ENCODE measurements at places on chromosomes 16 and 17.

- no peak for DNase-seq
These were observed 9.1 kb downstream of the NEUROD2 start for GRCh38 chr17:39598630-39599003.

DNA sequence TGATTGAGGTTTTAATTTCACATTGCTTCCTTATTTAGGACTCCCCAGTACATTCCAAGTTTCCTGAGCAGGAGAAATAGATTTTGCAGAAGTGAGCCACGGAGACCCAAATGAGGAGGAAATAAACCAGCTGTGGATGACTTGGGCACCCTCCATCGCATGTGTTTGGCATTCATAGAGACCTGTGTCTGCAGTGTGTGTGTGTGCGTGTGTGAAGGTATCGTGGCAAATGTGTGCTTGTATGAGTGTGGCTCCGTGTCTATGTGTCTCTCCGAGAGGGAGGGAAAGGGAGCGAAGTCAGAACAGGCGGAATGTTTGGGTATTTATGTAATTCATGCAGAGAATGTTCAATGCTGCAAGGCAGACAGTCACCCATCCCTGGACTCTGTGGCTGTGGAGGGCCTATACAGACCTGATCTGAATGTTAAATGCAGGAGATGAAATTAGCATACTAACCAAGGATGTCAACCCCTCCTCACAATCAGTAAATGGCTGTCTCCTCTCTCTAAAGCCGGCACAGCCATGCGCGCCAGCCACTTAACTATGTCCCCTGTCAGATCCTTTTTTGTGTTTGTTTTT, 186.0 kb upstream of the ZFHX3 start:
- DNase-seq = no peak

DNA sequence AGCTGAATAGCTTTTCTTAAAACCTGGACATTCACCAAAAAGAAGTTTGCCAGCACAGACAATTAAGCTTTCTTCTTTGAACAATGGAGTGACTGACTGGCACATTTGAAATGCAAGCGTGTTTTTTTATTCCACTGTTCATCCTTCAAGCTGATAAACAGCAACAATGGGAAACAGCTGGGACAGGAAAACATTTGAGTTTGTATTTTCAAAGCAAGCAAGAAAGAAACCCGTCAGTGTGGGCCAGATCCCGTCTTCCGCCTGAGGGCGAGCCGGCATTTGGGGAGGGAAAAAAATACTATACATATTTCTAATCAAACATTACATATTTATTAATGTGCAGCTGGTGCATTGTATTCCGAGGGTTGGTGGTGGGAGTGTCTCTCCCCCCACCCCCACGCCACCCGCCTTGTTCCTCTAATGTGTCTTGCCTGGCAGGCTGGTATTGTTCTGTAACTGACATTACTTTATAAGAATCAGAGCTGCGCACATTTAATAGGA, 94.3 kb downstream of the CYLD start:
- DNase-seq = no peak

- DNase-seq = no peak
These were observed 1012.6 kb downstream of the CDH11 start for GRCh38 chr16:64109241-64109640.

GRCh38 chr16:3951861-3952736, 71.6 kb upstream of the CREBBP start:
- DNase-seq = no peak

DNA sequence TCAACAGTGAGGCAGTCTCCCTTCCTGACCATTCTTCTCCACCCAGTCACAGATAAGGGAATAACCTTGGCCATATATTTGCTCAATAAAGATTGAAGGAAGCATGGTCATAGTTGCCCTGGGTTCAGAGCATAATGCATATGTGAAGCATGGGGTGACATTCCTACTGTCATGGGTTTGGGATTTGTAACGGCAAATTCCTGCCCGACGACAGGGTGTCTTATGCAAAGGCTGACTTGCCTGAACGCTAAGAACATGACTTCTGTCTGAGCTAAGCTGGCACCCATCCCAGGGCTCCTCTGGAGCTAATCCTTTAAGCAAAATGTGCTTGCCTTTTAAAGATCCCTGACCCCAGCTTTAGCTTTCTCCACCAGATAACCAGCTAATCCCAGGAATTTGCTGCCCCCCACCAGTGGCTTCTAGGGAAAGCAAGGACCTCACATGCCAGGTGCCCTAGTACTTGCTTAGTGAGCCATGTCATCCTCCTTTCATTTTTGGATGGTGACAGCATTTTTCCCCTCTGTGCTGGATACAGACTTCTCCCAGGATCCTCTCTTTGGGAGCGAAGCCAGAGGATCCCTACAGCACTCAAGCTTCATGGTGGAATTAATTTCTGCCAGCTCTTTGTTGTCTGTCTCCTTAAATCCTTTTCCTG, 11.7 kb downstream of the SLC7A6OS start:
- no peak for DNase-seq

GRCh38 chr16:10881479-10882030, 4.6 kb downstream of the CIITA start:
- no peak for DNase-seq

DNA sequence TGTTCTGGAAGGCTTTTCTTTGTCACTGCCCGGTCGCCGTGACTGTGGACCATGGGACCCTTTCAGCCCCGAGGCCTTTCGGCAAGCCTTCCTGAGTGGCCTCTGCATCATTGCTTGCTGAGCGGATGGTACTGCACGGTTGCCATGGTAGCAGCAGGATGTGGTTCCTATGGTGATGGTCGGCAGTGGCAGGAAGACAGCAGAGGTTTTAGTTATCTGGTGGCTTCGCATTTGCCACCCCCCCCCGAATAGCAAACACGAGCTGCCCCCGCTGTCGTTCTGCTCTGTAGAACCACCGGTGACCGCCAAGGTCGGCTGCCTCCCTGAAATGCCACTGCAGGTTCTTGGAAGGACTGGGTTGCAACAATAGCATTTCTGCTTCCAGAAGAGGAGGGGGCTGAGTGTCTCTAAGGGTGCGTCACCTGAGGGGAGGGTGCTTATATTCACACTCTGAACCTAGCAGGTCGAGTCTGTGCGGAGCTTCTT, 76.6 kb downstream of the CMIP start:
- DNase-seq = peak; percentile 48

DNA sequence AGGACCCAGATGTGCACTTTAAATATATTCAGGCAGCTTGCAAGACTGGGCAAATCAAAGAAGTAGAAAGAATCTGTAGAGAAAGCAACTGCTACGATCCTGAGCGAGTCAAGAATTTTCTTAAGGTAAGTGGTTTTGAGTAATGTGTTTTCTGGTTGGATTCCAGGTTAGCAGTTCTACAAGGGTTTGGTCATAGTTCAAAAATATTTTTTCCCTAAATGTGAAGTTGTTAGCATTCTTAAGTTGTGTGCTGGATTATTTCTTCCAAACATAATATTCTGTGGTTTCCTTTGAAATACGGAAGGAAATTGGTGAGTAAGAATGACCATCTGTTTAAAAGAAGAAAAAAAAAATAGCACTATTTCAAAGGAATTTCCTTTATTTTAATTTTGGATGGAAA, 38.4 kb downstream of the PTRH2 start:
- no peak for DNase-seq

- DNase-seq = no peak
These were observed 15.6 kb downstream of the RFWD3 start for GRCh38 chr16:74650966-74651567.

GRCh38 chr17:79954281-79955166, 81.1 kb downstream of the TBC1D16 start:
- DNase-seq = no peak

- no peak for DNase-seq
These were observed 7.7 kb downstream of the PRKAR1A start for GRCh38 chr17:68519911-68520310.

DNA sequence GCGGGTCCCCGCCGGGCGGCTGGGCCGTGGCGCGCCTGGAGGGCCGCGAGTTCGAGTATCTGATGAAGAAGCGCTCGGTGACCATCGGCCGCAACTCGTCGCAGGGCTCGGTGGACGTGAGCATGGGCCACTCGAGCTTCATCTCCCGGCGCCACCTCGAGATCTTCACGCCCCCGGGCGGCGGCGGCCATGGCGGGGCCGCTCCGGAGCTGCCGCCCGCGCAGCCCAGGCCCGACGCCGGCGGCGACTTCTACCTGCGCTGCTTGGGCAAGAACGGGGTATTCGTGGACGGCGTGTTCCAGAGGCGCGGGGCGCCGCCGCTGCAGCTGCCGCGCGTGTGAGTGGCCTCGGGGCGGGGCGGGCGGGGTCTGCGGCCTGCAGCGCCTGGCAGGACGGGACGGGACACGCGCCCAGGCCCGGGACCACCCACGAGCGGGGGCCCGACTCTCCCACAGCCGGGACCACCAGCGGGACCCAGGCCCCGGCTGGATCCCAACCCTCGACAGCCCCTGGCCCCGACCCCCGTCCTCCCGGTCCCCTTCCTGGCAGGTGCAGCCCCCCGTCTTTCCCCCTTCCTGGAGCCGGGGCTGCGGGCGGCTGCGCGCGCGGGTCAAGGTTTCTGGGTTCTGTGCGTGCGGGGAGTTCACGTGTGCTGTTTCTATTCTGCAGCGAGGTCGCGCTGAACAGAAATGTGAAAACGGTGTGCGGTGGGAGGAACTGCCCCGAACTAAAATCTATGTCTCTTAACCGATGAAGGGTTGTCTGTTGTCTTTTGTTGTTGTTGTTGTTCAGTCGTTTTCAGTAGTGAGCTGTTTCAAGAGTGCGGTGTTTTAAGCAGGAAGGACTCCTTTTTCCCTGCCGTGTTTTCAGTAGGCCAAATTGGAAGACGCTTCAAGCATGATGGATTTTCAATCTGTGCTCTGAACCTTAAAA, 705 bp downstream of the FOXK2 start:
- peak; percentile 47 for DNase-seq

DNA sequence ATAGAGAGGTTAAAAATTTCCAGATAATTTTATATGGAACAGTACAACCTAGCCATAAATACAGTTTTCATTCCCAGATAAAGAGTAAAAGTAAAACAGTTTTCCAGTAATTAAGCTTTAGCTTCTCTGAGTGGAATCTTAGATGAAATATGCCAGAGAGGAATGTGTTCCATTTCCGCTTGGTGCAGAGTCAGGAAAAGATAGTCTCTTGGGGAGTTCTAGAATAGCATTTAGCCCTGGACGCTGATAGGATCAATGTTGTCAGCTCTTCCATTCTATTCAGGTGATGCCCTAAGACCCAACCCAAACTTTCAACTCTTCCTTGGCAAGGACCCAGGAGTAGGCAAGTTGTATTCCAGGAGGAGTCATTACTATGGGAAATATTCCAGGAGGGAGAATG, 30.9 kb upstream of the ABCA3 start:
- DNase-seq = no peak

DNA sequence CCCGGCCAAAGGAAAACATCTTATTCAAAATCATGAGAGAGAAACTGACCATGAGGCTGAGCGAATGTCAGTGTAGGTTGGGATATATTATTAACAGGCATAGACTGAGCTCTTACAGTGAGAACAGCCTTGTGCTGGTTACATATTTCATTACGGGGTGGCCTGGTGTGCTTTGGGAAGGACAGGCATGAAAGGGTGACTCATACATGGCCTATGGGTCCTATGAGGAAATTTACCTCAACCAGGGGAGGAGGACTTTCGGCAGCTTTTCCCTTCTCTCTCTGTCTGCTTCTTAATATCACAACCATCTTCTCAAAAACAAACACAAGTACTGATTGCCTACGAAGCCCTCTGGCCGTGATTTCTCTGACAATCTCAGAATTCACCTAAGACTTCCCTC, 579.1 kb downstream of the CDH13 start:
- DNase-seq = no peak

GRCh38 chr17:40597156-40597555, 31.9 kb upstream of the CCR7 start:
- no peak for DNase-seq

DNA sequence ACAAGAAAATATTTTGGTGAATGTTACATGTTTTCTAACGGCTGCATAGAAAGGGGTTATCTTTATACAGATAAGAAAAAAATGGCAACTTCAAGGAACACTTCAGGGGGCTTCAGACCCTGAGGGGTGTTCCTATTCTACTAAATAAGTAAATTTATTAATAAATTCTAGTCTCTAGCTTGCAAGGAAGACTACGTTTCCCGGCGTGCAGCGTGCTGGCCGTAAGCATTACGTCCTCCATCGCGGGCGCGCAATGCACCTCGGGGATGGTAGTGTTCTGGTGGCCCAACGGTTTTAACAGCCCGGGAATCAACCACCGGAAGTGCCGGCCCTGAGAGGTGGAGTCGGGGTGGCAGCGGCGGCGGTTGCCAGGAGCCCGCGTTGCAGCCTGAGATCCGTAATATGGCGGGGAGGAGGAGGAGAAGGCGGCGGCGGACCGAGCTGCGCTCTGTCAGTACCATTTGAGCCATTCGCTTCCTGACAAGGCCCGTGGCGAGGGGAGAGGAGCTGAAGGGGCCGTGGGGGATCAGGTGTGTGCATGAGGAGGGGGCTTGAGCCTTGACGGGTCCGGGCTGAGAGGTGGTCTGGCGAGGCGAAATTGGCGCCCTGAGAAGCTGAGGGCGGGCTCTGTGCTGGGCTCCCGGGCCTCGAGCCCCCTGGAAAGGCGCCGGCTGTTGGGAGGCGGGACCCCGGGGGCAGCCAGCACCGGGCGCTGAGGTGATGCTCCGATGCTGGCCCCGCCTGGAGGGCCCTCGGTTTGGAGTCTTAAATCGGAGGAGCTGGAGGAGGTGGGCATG, at the start of gene CCP110:
Gene CCP110 (plus strand): TSS at position 384 of the 797 bp plus-strand sequence. CDS start 3,940 bp downstream, outside the sequence.
- DNase-seq = peak; percentile 78

- no peak for DNase-seq
These were observed 72.4 kb downstream of the RPH3AL start for GRCh38 chr17:280216-280615.

GRCh38 chr17:83024218-83024971, 55.0 kb upstream of the METRNL start:
- no peak for DNase-seq

- peak; percentile 47 for DNase-seq
These were observed at the start of gene CES3 for GRCh38 chr16:66961065-66961744. CES3 (plus strand) TSS chr16:66961266; CDS start chr16:66961308, 42 bp downstream.

DNA sequence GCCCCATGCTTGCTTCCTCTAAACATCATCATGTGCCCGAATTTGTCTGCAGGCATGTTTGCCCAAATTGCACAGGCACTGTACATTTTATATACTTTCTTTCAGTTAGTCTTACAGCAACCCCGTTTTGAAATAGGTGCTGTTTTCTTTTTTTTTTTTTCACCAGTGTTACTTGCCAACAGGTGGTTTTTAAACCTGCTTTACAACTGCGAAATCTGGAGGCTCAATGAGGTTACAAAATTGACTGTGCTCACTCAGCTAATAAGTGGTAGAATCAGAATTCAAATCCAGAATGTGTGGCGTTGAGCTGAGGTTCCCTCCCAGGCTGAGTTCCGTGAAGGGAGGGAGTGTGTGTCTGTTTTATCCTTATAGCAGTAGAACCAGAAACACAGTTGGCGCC, 5.8 kb downstream of the PLA2G15 start:
- DNase-seq = no peak

Data from GM12892 (cell line).